ENCODE measurements at places on chromosomes 12 and 14.

- DNase-seq = no peak
These were observed 115.5 kb upstream of the G2E3 start for GRCh38 chr14:30443368-30444007.

- peak; percentile 24 for DNase-seq
These were observed 60.1 kb upstream of the RIMBP2 start for GRCh38 chr12:130775953-130776856.

DNA sequence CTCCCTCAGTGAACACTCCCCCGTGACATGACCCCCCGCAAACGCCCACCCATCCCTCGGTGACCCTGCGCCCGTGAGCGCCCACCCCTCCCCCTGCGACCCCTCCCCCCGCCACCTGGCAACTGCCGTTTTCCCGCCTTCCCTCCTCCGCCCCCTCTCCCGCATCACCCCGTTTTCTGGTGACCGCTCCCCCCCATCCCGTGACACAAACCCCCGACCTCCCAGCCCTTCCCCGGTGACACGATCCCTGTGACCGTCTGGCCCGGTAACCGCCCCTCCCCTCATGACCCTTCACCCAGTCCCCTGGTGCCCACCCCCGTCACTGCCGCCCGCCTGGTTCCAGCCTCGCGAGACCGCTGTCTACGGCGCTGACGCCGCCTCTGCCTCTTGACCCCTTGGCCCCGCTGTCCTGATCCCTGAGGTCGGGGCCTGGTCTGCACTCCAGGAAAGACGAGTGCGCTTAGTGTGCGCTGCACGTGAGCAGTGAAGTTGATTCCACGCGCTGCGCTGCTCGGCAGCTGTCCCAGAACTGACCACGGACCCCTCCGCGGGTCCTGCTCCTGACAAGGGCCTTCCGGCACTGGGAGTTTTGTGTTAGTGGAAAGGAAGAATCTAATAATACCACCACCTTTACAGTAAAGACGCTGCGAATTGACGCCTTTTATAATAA is 59.4 kb downstream of the DDX51 start:
- no peak for DNase-seq

- no peak for DNase-seq
These were observed 7.4 kb downstream of the TESPA1 start for GRCh38 chr12:54977155-54977554.

GRCh38 chr14:37601865-37602264 is 6.4 kb downstream of the TTC6 start:
- DNase-seq = no peak

GRCh38 chr14:102280376-102280962 is 24.5 kb downstream of the MOK start:
- no peak for DNase-seq

DNA sequence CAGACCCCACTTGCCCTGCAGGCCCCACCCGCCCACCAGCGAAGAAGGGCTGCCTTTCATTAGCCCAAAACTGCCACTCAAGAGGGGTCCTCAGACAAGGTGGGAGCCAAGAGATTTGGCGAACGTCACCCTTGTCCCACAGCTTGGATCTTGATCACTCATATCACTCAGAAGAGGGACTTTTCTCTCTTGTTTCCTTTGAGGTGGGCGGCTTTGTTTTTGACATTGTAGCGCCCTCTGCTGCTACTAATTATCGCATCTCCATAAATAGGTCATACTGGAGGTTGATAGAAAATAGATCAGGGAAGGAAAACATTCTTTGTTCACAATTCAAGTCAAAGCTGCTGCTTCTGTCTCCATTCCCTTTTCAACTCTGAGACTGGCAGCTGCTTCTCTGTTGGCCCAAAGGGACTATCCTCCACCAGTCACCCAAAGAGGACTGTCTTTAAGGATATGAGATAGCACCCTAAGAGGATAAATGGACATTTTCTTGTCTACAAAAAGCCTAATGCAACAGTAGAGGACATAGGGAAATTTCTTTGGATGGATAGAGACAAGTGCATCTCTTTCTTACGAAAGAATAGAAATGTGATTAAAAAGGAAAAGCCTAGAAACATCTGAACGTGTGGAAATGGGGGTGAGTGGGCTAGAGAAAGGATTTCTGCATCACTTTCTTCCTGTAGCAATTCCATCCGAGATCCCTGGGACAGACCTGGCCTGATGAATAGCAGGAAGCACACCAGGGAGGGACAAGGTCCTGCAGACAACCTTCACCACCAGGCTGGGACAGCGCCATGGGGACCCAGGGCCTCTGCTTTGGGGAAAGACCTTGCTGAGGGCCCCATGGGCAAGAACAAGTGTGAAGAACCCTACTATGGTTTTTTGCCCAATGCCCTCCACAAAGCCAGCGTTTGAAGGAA is 115.8 kb downstream of the DAD1 start:
- DNase-seq = peak; percentile 48

DNA sequence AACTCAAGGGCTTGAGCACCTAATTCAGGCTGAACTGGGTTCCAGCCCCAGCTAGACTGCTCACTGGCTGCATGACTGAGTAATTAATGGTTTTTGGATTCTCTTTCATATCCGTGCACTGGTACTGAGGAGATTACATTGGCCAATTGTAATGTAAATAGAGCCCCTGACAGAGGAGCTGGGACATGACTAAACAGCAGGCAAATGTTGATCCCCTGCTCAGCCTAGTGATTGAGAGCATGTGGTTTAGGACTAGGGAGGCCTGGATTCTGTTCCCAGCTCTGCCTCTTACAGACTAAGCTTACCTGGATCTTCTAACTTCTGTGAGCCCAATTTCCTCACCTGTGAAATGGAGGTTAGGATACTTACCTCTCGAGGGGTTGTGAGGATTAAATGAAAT is 204.3 kb downstream of the ESR2 start:
- no peak for DNase-seq

DNA sequence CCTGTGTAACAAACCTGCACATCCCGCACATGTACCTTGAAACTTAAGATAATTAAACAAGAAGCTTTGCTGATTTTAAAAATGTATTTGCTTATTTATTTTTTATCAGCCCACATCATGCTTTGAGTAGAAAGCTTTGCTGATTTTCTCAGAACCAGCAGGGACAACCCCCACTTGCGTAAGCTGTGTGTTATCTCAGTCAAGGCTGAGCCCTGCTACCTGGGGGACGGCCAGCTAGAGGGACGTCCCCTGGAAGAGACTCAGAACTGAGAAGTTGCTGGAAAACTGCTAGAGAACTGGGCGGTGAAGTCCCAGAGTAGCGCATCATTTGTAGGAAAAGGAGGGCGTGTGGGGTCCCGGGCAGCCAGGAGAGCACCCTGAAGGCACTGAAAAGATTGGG is 4.1 kb upstream of the PLEK2 start:
- no peak for DNase-seq

GRCh38 chr12:38707648-38708047 is 197.7 kb downstream of the CPNE8 start:
- no peak for DNase-seq

DNA sequence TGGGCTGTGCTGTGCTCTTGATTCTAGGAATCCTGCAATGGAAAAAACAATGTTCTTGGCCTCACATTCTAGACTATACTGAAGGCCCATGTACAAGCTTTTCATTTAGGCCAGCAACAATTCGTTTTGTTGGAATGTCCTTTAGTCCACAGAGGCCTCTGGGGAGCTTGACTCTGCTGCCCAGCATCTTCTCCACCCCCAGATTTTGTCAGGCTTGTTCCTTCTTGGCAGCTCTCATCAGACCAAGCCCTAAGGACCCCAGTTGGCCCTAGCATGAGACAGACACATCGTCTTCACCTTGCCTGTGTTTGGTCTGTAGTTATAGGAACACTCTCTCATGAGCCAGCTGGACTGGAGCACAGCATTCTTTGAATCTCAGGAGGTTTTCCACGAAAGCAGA is 300.1 kb downstream of the VRK1 start:
- no peak for DNase-seq

DNA sequence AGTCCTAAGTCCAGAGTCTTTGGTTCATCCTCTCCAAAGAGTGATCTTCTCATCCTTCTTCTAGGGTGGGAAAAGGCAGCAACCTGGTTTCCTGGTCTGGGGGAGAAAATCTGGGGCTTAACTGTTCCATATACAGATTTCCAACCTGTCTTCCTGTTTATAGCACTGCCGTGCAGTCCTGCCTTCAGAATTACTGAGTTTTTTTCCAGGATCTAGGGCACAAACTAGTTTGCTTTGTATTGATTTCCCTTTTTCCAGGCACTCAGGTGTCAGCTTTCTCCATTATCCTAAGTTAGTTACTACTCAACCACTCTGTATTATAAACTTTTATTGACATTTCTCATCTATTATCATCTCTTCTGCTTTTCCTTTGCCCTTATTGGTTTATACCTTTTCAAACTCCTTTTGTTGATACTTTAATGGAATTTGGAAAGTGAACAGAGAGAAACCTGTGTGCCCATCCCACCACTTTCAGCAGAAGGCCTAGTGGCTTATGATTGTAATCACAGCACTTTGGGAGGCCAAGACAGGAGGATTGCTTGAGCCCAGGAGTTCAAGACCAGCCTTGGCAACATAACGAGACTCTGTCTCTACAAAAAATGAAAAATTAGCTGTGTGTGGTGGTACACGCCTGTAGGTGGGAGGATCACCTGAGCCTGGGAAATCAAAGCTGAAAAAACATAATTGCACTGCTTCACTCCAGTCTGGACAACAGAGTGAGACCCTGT is 4.1 kb upstream of the LYZ start:
- no peak for DNase-seq

DNA sequence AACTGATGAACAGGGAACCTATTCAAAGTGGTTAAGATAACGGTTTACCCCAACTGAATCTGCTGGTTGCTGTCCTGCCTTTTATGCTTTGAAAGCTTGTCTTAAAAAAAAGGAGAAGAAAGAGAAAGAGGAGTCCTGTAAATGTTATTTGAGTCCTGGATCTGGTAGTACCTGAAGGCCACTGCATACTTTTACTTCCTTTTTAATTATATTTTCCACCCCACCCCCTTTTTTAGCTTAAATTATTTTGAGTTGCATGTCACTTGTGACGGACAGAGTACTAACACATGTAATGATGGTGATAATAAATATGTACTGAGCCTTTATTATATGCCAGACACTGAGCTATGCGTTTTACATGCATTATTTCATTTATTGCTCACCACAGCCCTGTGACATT is 2.5 kb upstream of the AMIGO2 start:
- DNase-seq = no peak

GRCh38 chr12:12600659-12601058 is 11.0 kb upstream of the CREBL2 start:
- DNase-seq = no peak

DNA sequence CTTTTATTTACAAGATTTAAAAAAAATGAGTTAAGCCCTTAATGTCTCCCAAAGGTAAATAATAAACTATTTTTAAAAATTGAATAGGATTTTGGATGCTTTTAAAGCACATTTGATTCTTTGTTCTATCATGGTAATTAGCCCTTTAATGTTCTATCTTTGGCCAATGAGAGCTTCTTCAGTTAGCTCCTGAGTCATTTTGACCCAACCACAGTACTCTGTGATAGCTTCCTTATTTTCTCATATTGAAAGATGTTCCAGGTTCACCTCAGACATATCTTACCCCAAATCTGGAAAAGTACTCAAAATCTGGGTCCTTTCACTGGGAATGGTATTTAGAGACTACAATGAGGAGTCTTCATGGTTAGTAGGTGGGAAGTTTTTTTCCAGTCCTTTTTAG is 98.0 kb downstream of the MYRFL start:
- DNase-seq = no peak

DNA sequence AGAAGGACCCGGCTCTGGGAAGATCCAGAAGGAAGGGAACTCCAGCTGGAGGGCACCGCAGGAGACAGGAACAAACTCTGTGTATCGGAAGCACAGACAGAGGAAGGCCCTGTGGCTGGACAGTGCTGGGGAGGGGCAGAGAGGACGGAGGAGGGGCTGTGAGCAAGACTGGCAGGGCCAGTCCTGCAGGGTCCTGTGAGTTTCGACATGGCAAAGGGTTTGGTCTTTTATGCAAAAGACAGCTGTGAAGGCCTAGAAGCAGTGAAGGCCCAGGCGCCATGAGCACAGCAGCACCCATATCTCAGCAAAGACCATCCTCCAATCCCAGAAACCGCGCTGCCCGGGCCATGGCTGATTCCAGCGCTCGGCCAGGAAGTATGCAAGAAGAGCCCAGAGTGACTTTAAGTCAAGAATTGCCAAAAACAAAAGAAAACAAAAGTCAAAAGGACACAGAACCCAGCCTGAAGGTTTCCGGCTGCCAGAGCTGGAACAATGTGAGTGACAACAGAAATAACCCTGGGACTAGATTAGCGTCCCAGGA is 126.5 kb downstream of the NCOR2 start:
- no peak for DNase-seq

GRCh38 chr12:69097619-69098368 is 141.6 kb upstream of the CPSF6 start:
- DNase-seq = no peak

DNA sequence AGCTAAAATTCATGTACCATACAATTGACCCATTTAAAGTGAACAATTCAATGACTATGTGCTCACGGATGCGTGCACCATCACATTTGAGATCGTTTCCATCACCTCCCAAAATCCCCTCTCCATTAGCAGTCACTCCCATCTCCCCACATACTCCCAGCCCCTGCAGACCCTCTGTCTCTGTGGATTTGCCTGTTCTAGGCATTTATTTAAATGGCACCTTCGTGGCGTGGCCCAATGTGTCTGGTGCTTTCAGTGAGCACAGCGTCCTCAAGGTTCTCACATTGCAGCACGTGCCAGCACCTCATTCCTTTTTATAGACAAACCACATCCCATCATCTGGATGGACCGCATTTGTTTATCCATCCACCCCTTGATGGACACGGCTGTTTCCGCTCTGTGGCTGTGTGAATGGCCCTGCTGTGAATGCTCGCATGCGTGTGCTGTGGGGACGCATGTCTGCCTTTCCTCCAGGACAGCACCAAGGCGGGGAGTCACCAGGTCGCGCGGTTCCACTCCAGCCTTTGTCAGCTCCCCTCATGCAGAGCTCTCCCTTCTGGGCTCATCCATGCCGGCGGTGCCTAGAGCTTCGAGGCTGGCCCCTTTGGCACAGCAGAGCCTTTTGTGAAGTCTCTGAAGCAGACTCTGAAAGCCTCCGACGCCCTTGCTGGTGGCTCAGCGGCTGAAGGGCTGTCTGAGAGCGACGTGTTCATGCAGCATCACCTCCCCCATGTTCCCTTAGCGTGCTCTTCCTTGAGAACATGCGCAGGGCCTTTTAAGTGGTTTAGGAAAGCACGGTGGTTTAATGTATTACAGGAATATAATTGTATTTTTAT is 184.4 kb downstream of the KIF26A start:
- no peak for DNase-seq

GRCh38 chr12:128914908-128915563 is 61.8 kb downstream of the GLT1D1 start:
- peak; percentile 16 for DNase-seq

- no peak for DNase-seq
These were observed 38.5 kb downstream of the LRIG3 start for GRCh38 chr12:58881816-58882215.

GRCh38 chr12:76127588-76127987 is 43.1 kb upstream of the NAP1L1 start:
- DNase-seq = no peak

All from hippocampal formation (tissue), 2 donors.